Pulmonary artery endothelial cell (primary cell): ENCODE measurements at places on chromosomes 3 and 15. TPM values are rescaled to one million over a fixed set of nuclear protein-coding genes. Genes with fewer than 3 reads are reported as not detected.

Gene SLC28A2
- not detected in 2 replicates for total RNA-seq

Gene FOXP1
- 48.2 and 65.7 TPM in 2 replicates for total RNA-seq

Gene ZBBX
- 0.04 and 0.07 TPM in 2 replicates for total RNA-seq

Gene RHOA
- 557 and 659 TPM in 2 replicates for total RNA-seq

Gene B3GNT5
- total RNA-seq, result 23.3 and 24.9 TPM in 2 replicates

Gene GABRB3
- total RNA-seq, result 0.07 and 0.59 TPM in 2 replicates

Gene LRRC34
- 2.2 and 2.4 TPM in 2 replicates for total RNA-seq

Gene ALG1L2
- not detected in 2 replicates for total RNA-seq

Gene STRIT1
- not detected in 2 replicates for total RNA-seq

Gene FAM174B
- total RNA-seq, result 0.25 and 0.73 TPM in 2 replicates

DNA sequence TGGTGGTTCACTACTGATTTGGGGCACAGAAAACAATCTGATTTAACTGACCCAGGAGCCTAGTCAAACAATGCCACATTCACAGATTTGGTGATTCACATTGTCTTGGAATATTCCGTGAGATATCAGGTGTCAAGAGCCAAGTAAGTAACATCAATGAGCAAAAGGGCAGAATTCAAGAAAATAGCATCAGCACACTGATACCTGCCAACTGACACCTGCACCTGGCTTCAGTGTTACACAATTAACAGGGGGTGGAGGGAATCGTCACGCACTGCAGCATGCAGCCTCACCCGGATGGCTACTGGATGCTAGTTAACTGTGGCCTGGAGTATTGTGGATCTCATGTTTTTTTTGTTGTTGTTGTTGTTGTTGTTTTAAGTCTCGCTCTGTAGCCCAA, 17.6 kb downstream of the CCNL1 start:
- DNase-seq, result no peak

- no peak for DNase-seq
These were observed 299.9 kb downstream of the MECOM start for GRCh38 chr3:169363318-169364265.

GRCh38 chr3:128931046-128931445, 51.6 kb downstream of the ACAD9 start:
- DNase-seq, result no peak

GRCh38 chr3:163809540-163809993, 1268.7 kb downstream of the SI start:
- DNase-seq, result no peak

GRCh38 chr3:134453631-134454030, 32.2 kb downstream of the ANAPC13 start:
- no peak for DNase-seq

DNA sequence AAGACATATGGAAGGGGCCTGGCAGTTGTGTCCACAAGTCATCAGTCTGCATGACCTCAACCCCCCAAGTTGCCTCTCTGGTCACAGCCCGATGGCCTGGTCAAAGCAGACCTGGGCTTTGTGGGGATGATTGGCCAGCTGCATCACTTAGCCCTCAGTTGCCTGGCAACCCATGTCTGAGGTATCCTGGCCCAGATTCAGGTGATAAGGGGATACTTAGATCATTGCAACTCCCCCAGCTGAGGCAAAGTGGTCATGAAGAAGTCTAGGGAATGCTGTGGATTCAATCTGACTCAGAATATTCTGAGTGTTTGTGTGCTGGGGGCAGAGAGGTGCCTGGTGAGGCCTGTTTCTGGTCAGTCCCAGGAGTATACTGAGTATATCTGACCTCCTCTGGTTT, 5.0 kb downstream of the GPR156 start:
- DNase-seq, result no peak

DNA sequence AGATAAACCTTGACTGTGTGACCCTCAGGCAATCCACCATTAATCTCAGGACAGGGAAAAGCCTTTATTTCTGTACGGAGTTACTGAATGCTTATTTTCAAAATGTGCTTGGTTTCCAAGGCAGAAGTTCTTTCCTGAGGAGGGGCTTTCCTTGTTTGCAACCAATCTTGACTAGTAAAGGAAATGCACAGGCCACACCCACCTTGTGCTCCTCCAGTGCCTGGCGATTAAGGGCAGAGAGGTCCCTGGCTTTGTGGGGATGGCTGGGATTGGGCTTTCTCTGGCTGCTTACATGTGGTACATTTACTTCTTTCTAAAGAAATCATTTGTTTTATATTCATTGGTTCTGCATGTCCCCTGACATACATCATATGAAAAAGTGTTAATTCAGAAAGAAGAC, 47.8 kb downstream of the ZNF621 start:
- no peak for DNase-seq

- DNase-seq, result no peak
These were observed 44.8 kb downstream of the PDE8A start for GRCh38 chr15:85026304-85027032.

GRCh38 chr3:41898631-41899030, 63.3 kb downstream of the ULK4 start:
- no peak for DNase-seq

- no peak for DNase-seq
These were observed 119.9 kb downstream of the LMLN start for GRCh38 chr3:198079771-198080520.

DNA sequence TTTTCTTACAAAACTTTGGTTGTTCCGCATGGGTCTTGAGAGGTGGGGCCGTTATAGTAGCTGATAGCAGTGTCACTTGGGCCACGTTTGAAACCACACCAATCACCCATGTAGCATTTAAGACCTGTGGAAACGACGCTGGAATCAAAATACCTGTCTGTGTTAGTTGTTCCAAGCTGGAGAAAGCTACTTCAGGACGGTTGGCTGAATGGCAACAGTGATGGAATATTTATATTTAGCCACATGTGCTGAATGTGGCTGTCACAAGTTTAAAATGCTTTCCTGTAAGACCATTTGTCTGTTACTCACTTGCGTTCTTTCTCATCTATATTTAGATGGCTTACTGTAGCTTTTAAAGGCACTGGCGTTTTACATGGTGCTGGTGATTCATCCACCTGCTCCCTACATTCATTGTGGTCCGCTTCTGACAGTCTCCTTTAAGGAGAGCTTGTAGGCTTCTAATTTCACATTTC, 1.4 kb downstream of the DNAJA4 start:
- DNase-seq, result no peak

GRCh38 chr3:108493862-108494261, 16.5 kb downstream of the MYH15 start:
- no peak for DNase-seq

GRCh38 chr3:128497305-128498126, 4.5 kb upstream of the GATA2 start:
- no peak for DNase-seq

GRCh38 chr15:22232675-22233074, 152.3 kb downstream of the OR4M2 start:
- DNase-seq, result no peak

GRCh38 chr15:92883163-92883875, 16.8 kb upstream of the CHD2 start:
- no peak for DNase-seq
